ENCODE measurements at places on chromosomes 16 and 17. TPM values are rescaled to one million over a fixed set of nuclear protein-coding genes. Genes with fewer than 3 reads are reported as not detected.

DNA sequence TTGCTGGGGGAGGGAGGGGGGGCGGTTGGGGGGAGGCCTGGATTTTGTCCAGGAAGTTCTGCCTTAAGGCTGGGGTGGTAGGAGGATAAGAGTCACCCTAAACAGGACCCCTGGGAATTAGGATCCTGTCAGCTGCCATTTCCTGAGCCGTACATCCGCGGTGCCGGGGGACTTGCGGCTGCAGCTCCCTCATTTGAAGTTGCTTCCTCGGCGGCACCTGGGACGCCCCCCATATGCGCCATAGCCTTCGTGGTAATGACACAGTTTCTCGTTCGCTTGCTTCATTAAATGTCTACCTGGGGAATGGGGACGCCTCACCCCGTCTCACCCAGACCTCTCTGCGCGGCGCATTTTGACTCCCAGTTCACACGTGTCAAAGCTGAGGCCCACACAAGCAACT lies 55.1 kb upstream of the PABPN1L start:
- peak overlapping the region; percentile 32 for H3K4me3 ChIP-seq
- H3K27ac ChIP-seq: no peak overlapping the region
- H3K4me1 ChIP-seq: peaks cover 3% of the 10 kb centered on the region
- H3K36me3 ChIP-seq: no peaks in the 10 kb centered on the region
- DNase-seq: no peak

Gene MILR1
- total RNA-seq: 6.2 TPM

Gene IL34
- total RNA-seq: 116 TPM

Gene SLC43A2
- total RNA-seq: 27.6 TPM

- no peak for DNase-seq
- no peaks in the 10 kb centered on the region for H3K27me3 ChIP-seq
- no peaks in the 10 kb centered on the region for H3K36me3 ChIP-seq
- no peak overlapping the region for H3K27ac ChIP-seq
- peaks cover 5% of the 10 kb centered on the region for H3K4me1 ChIP-seq
Observed at GRCh38 chr16:73124097-73124652, 76.2 kb upstream of the ZFHX3 start.

Gene CLDN9
- total RNA-seq: not detected
